Trophoblast cell (in vitro differentiated cells and primary cell): ENCODE measurements at places on chromosomes 4 and X.

- no peaks in the 10 kb centered on the region for H3K4me1 ChIP-seq
- no peak overlapping the region for H3K4me3 ChIP-seq
- no peaks in the 10 kb centered on the region for H3K27me3 ChIP-seq
- no peak overlapping the region for H3K27ac ChIP-seq
- no peak for DNase-seq
- H3K36me3 ChIP-seq: no peaks in the 10 kb centered on the region
Observed at GRCh38 chrX:134847133-134847532, 143.7 kb upstream of the SMIM10 start.

GRCh38 chr4:152138451-152138850, 377.6 kb upstream of the GATB start:
- H3K27ac ChIP-seq: no peak overlapping the region
- DNase-seq: no peak
- no peak overlapping the region for H3K4me3 ChIP-seq
- H3K36me3 ChIP-seq: no peaks in the 10 kb centered on the region

- DNase-seq: no peak
- no peak overlapping the region for H3K27ac ChIP-seq
- no peak overlapping the region for H3K4me3 ChIP-seq
- H3K4me1 ChIP-seq: no peaks in the 10 kb centered on the region
Observed at GRCh38 chrX:153527208-153527607, 9.8 kb downstream of the ATP2B3 start.

GRCh38 chr4:8370835-8371595, 69.5 kb downstream of the ACOX3 start:
- H3K36me3 ChIP-seq: peaks cover 15% of the 10 kb centered on the region
- H3K4me1 ChIP-seq: peaks cover 4% of the 10 kb centered on the region
- no peaks in the 10 kb centered on the region for H3K27me3 ChIP-seq
- DNase-seq: no peak

GRCh38 chrX:17552044-17552650, 177.1 kb downstream of the NHS start:
- peaks cover 3% of the 10 kb centered on the region for H3K4me1 ChIP-seq
- no peaks in the 10 kb centered on the region for H3K36me3 ChIP-seq
- peak; percentile 23 for DNase-seq

DNA sequence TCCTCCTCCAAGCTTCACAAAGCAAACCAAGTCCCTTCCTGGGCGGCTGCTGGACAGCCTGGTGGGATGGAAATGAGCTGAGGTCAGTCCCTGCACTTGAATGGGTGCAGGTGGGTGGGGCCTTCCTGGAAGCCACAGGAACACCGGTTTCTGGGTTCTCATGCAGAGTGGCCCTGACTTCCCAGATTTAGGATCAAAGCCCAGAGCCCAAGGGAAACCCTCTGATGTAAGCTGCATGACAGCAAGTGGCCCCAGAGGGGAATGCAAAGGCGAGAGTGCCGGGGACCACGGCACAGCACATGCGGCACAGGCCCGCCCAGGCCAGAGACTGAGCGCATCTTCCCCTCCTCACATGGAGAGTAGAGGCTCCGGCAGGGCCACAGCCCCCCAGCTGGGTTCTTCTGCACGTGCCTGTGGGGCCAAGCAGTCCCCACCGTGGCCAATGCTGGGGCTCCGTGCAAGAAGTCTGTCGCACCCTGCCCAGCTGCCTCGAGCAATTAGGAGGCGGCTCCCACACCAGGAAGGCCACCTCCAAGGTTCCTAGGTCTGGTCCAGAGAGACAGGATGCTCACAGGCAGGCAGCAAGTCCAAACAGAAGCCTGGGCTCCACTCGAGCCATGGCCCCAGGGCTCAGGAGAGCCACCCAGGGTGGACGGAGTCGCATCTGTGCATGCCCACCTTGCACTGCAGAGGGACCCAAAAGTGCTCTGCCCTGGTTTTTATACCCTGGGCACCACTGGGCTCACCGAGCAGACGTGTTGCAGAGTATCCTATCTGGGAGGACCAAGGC, 83.0 kb downstream of the HTRA3 start:
- no peaks in the 10 kb centered on the region for H3K36me3 ChIP-seq
- H3K27ac ChIP-seq: no peak overlapping the region
- DNase-seq: no peak
- H3K4me3 ChIP-seq: no peak overlapping the region
- H3K4me1 ChIP-seq: peaks cover 15% of the 10 kb centered on the region

DNA sequence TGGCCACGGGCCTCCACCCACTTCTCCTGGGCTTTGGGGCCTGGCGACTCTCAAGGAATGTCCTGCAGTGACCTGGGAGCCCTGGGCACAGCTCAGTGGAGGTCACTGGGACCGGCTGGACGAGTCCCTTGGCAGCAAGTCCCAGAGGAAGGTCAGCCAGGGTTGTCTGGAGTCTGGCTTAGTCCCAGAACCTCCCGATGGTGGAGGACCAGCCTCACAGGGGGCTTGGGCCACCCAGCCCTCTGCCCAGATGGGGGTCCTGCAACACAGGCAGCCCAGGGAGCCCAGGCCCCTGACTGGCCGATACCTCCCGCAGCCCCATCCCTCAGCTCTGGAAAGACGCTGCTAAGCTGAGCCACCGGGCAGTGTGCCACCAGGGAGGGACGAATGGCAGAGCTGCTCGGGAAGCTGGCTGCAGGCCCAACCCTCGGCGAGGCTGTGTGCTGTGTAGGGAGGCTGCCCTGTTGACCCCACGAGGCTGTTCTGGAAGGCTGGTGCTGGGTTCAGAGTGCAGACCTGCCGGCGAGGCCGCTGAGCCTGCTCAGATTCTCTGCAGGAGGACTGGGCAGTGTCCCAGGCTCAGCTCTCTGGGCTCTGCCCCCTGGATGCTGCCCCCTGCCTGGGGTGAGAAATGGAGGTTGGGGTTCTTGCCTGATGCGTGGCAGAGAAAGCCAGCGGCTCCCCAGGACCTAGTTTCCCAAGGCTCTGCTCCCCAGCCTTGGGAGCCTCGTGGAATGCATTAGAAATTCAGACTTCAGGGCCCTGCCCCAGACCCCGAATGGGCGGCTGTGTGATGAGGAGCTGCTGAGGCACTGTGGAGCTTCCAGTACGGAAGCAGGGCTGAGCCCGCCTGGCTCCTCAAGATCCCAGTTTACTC, 61.7 kb downstream of the ADRA2C start:
- DNase-seq: no peak
- H3K4me1 ChIP-seq: no peaks in the 10 kb centered on the region
- H3K27me3 ChIP-seq: no peaks in the 10 kb centered on the region
- H3K4me3 ChIP-seq: no peak overlapping the region
- no peaks in the 10 kb centered on the region for H3K36me3 ChIP-seq
- H3K27ac ChIP-seq: no peak overlapping the region

- peaks cover 26% of the 10 kb centered on the region for H3K27me3 ChIP-seq
- H3K4me3 ChIP-seq: peak overlapping the region; percentile 79
- peaks cover 15% of the 10 kb centered on the region for H3K4me1 ChIP-seq
- DNase-seq: peak; percentile 51
- H3K36me3 ChIP-seq: peaks cover 12% of the 10 kb centered on the region
Observed at GRCh38 chr4:4387531-4388310, 819 bp downstream of the NSG1 start.

DNA sequence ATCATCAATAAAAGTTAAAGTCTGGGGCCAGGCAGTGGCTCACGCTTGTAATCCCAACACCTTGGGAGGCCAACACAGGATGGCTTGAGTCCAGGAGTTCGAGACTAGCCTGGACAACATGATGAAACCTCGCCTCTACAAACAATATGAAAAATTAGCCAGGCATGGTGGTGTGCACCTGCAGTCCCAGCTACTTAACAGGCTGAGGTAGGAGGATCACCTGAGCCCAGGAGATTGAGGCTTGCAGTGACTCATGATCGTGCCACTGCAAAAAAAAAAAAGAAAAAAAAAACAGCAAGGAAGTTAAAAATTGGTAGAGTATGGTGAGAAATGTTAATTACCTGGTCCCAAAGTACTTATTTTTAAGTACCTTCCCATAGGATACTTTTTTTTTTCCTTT, 27.5 kb downstream of the FBXW7 start:
- no peaks in the 10 kb centered on the region for H3K4me1 ChIP-seq
- DNase-seq: no peak
- H3K36me3 ChIP-seq: no peaks in the 10 kb centered on the region
- no peak overlapping the region for H3K27ac ChIP-seq
- no peak overlapping the region for H3K4me3 ChIP-seq

DNA sequence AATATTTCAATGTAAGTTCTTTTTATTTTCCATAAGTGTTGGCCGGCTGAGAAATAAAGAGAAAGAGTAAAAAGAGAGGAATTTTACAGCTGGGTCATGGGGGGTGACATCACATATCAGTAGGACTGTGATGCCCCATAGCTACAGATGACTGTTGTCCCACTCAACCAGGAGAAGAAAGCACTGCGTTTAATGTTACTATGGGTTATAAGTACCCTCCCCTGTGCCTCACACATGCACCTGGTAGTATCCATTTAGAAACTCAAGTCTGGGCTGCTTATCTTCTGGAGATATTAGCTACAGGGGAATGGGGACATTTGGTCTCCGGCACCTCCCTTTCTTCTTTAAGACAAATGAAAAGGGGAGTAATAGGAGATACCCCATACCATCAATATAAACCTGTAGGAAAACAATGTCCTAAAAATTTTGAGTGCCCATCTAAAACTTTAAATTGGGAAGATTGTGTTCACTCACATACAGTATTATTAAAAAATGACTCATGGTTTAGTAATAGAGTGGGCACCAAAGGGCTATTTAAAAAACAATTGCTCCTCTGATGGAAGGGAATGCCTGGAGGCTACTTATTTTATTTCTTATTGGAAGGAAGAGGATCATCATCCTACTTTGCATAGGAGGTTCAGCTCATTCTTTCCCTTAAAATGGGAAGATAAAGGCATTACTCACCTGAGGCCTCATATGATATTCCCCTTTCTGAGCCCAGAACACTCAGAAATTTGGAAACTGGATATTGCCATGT, 18.2 kb downstream of the UGT2B11 start:
- no peaks in the 10 kb centered on the region for H3K4me1 ChIP-seq
- no peaks in the 10 kb centered on the region for H3K27me3 ChIP-seq
- H3K36me3 ChIP-seq: no peaks in the 10 kb centered on the region
- no peak overlapping the region for H3K4me3 ChIP-seq
- DNase-seq: no peak
- no peak overlapping the region for H3K27ac ChIP-seq

- H3K27ac ChIP-seq: no peak overlapping the region
- H3K36me3 ChIP-seq: no peaks in the 10 kb centered on the region
- H3K4me1 ChIP-seq: peaks cover 3% of the 10 kb centered on the region
- no peak for DNase-seq
- H3K27me3 ChIP-seq: no peaks in the 10 kb centered on the region
Observed at GRCh38 chr4:185916683-185917082, 104.7 kb upstream of the SORBS2 start.

- no peaks in the 10 kb centered on the region for H3K27me3 ChIP-seq
- DNase-seq: no peak
- H3K4me3 ChIP-seq: no peak overlapping the region
- no peaks in the 10 kb centered on the region for H3K36me3 ChIP-seq
- no peaks in the 10 kb centered on the region for H3K4me1 ChIP-seq
- no peak overlapping the region for H3K27ac ChIP-seq
Observed at GRCh38 chr4:126071346-126072333, 756.9 kb downstream of the FAT4 start.

DNA sequence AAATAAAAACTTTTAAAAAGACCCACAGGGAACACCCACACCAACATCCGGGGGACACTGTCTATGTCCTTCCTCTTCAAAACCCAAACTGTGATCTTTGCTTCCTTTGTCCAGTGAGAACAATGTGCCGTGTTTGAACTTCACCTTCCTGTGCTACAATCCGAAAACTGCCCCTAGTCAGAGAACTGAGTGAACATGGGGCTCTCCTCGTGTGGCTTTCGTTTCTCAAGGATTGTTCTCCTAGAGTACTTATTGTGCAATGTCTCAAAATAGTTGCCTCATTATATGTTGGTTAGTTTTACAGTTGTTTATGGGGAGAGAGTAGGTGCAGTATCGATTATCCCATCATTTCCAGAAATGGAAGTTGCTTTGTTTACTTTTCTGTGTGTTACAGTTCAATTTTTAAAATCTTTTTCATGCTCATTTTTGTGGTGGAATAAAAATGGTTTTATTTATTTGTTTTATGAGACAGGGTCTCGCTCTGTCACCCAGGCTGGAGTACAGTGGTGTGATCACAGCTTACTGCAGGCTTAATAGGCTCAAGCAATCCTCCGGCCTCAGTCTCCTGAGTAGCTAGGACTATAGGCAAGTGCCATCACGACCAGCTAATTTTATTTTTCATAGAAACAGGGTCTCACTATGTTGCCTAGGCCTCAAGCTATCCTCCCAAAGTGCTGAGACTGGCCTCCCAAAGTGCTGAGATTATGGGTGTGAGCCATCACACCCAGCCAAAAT, 29.9 kb downstream of the RBMX start:
- DNase-seq: peak; percentile 25
- H3K27ac ChIP-seq: no peak overlapping the region
- no peaks in the 10 kb centered on the region for H3K27me3 ChIP-seq
- H3K36me3 ChIP-seq: peaks cover 3% of the 10 kb centered on the region
- no peak overlapping the region for H3K4me3 ChIP-seq

GRCh38 chr4:160180211-160180610, 1077.3 kb downstream of the RAPGEF2 start:
- H3K27ac ChIP-seq: no peak overlapping the region
- no peak overlapping the region for H3K4me3 ChIP-seq
- DNase-seq: peak; percentile 5
- no peaks in the 10 kb centered on the region for H3K36me3 ChIP-seq

GRCh38 chr4:170672381-170672965, 582.7 kb upstream of the AADAT start:
- H3K4me1 ChIP-seq: no peaks in the 10 kb centered on the region
- H3K27ac ChIP-seq: no peak overlapping the region
- H3K27me3 ChIP-seq: no peaks in the 10 kb centered on the region
- H3K4me3 ChIP-seq: no peak overlapping the region
- no peaks in the 10 kb centered on the region for H3K36me3 ChIP-seq
- DNase-seq: no peak

GRCh38 chrX:74023203-74023602, 280.8 kb upstream of the ZCCHC13 start:
- H3K27me3 ChIP-seq: no peaks in the 10 kb centered on the region
- DNase-seq: no peak
- H3K36me3 ChIP-seq: no peaks in the 10 kb centered on the region
- no peaks in the 10 kb centered on the region for H3K4me1 ChIP-seq
- no peak overlapping the region for H3K4me3 ChIP-seq

DNA sequence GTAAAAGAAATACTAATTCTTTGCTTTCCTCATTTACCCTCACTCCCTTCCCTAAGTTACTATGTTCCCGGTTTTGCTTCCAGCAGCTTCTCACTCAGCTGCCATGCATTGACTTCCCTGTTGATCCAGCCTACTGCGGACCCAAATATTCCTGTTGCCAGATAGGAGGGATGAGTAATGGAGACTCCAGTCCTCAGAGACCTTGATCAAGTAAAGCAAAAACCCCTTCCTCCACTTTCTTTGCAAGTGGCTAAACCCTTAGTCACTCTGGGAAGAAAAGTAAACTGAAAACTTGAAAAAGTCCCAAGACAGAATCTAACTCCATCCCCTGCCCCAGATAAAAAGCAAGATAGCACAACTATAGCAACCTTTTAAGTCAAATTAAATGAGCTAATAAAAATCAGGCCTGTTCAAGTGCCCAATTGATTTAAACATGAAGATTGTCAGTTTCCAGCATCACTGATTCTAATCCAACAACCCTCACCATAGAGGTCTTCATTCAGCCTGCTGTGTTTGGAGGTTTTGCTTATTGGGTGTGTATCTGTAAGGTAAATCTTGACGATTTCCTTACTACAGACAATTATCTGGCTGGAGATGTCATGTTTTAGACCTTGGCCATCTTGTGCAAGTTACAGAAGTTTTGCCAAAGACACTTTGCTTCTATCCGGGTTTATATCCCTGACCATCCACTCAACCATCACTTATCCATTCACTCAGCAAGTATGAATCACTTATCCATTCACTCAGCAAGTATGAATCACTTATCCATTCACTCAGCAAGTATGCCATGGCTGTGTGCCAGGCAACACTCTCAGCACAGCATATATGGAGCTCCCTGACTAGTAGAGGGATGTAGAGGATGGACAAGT, 17.6 kb downstream of the FGFBP1 start:
- peak; percentile 74 for DNase-seq
- H3K36me3 ChIP-seq: no peaks in the 10 kb centered on the region
- H3K27me3 ChIP-seq: no peaks in the 10 kb centered on the region
- H3K27ac ChIP-seq: no peak overlapping the region
